ENCODE measurements at places on chromosomes 6 and 20.

- DNase-seq: no peak
These were observed 12.1 kb upstream of the REPS1 start for GRCh38 chr6:138999949-139000725.

GRCh38 chr6:166325383-166326042, 16.8 kb downstream of the SFT2D1 start:
- no peak for DNase-seq

- DNase-seq: no peak
These were observed 311.7 kb downstream of the CBLN4 start for GRCh38 chr20:55693641-55694040.

DNA sequence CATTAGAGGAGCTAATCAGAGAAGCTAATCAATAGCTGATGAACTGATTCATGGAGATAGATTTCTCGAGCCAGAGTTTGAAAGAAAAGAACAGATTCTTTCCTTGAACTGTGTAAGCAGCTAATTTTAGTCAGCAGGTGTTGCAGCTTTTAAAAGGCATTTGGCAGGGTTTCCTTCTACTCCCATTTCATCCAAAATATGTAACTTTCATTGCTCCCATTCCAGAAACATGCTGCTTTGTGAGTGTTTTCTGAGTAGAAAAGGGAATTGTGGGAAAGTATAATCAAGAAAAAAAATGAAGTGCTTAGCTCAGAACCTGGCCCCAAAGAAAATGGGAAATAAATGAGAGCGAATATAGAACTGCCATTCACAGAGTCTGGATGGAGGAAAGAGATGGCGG, 20.8 kb downstream of the SLC35F1 start:
- no peak for DNase-seq

DNA sequence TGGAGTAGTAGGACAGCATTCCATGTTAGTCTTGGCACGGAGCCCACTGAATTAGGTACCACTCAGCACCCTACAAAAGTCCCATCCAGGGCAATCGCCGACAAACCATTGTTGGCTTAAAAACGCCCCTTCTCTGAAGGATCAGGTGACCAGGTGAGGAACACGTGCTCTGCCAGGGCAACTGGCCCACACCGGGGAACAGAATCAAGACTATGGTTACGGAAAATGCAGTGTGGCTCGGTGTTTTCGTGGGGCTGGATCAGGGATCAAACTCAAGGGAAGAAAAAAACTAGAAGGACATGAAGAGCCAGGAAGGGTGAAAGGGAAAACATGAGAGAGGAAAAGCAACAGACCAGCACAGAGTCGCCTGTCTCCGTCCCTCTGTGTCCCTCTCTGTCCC, 177.8 kb upstream of the ARID1B start:
- no peak for DNase-seq

DNA sequence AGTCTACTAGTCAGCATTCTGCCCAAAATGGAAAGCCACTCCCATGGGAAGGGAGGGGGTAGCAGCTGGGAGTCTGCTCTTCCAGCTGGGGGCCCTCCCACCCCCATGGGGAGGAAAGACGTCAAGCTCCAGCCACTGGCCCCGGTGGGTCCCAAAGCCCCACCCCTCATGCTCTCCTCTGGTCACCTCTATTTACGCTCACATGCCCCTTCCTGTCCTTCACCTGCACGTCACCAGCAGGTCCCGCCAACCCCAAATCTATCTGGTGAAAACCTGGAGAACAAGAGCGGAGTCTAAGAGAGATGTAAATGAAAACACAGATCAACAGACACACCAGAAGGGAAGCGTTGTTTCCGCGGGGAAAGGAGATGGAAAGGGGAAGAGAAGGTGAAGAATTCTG, 30.0 kb upstream of the ZBP1 start:
- no peak for DNase-seq

DNA sequence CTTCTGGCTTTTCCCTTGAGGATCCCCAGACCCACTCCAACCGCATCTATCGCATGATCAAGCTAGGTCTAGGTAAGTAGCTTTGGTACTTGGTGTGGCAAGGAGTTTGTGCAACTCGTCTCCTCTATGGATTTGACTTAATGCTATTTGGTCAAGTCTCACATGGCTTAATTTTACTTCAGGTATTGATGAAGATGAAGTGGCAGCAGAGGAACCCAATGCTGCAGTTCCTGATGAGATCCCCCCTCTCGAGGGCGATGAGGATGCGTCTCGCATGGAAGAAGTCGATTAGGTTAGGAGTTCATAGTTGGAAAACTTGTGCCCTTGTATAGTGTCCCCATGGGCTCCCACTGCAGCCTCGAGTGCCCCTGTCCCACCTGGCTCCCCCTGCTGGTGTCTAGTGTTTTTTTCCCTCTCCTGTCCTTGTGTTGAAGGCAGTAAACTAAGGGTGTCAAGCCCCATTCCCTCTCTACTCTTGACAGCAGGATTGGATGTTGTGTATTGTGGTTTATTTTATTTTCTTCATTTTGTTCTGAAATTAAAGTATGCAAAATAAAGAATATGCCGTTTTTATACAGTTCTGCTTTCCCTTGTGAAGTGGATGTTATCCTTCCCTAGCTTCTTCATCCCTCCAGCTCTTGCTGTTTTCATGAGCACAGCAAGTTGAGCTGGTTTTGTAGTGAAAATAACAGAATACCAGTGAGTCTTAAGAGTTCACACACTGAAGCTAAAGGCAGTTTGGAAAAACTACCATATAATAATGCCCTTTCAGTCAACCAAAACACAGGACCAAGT, 3.8 kb downstream of the SLC35B2 start:
- DNase-seq: peak; percentile 35

DNA sequence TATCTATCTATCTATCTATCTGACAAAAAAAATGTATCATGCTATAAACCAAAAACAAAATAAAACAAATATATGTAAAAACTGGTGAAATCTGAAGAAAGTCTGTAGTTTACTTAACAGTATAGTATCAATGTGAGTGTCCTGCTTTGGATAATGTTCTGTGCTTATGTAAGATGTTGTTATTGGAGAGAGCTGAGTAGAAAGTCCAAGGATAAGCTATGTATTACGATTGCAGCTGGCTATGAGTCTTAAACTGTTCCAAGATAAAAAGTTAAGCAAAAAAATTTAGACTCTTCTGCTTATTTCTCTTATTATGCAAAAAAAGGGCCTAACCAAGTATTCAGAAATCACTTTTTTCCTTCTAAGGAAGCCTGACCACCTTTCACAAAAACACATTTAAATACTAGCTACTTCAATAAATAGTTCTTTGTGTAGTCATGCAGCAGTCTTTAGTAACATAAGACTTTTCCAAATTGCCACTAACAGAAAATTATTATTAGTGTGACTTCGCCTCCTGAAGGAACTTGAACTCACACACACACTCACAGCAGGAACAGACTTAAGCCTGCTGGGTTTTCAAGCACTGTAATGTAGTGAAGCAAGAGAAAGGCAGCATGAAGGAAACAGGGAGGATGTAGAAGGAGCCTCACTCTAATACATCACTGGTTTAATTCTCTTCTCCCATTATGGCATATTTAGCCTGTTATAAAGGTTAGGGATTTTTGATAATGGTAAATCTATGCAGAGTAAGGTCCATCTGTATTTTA, 265.8 kb upstream of the GJE1 start:
- no peak for DNase-seq

DNA sequence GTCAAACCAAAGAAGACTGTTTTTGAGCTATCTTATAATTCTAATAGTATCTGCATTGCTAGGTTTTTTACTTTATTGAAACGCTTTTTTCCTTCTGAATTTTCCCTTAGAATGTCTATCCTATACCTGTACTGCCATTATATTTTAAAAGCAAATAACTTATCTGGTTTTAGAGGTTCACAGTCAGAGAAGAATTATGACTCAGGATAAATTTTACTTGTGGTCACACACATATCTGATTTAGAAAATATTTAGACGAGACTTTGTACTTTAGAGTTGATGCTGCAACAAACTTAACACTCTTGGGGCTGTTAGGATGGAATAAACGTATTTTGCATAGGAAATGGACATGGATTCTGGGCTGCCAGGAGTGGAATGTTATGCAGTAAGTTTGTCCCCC, 33.0 kb downstream of the LMBRD1 start:
- no peak for DNase-seq

DNA sequence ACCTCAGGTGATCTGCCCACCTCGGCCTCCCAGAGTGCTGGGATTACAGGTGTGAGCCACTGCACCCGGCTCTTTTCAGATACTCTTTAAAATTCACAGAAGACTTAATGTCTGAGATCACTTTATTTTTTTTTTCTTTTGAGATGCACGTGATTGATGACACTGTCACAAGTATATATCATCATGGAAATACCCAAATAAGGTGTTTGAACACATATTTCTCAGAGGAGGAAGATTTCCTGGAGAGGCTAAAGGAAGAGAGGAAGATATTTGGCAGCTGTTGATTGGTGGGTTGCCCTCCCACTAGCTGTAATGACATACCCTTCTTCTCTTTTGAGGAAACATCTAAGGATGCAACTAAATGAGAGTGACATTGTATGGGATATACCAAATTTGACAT, 225.9 kb upstream of the CITED2 start:
- no peak for DNase-seq

- no peak for DNase-seq
These were observed 8.4 kb downstream of the GMDS start for GRCh38 chr6:2237001-2237400.

DNA sequence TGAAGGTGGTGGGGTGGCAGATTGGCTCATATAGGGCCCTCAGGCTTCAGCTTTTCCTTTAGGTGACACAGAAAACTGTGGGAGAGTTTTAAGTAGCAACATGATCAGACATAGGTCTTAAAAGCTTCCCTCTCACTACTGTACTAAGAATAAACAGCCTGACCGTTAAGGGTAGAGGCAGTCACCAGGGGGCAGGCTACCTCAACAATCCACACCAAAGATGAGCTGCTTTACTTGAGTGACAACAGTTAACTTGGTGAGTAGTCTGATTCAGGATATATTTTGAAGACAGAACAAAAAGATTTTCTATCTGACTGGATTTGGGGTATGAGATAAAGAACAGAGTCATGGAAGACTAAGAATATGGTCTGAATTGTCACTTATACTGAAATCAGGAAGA, 193.1 kb upstream of the SHLD1 start:
- DNase-seq: peak; percentile 6

GRCh38 chr20:45827030-45827652, at the start of gene TNNC2:
Gene TNNC2, minus strand, starts transcription at chr20:45827312. Its CDS starts 64 bp downstream, at chr20:45827248.
- DNase-seq: no peak

- no peak for DNase-seq
These were observed 1279.8 kb downstream of the EPHA7 start for GRCh38 chr6:92139601-92140000.

DNA sequence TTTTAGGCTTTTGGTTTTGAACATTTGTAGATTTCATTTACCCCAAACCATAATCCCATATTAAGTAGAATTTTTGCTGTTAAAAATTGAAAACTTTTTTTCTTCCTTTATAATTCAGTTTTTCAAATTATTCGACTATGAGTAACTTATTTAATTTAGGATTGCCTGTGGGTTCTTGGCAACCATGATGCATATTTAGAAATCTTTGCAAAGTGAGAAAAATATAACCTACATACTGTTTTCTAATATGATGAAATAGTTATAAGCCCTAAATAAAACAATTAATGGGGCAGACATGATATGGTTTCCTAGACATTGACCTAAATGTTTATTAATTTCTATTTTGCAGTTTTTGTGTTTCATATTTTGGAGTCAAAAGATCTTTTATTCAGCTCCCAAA, 23.6 kb downstream of the NEDD9 start:
- DNase-seq: no peak

DNA sequence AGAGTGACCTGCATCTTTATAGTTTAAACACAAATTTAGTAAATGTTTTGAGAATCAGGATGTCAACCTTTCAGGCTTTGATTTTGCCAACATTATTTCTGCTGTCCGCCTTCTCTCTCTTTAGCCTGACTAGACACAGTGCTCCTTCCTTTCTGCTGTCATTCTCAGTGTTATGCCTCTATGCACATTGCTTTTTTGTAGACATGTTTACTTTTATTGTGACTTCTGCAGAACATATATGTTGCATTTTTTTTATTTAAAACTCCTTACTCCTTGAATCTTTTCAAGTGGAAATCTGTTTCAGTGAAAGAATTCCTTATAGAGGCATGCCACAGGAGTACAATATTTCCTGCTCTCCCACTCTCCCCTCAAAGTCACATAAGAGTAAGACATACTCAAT, 64.2 kb downstream of the LAMA4 start:
- DNase-seq: no peak

GRCh38 chr6:31362751-31363150, 5.8 kb upstream of the HLA-B start:
- no peak for DNase-seq

- DNase-seq: no peak
These were observed 109.7 kb downstream of the AGPAT4 start for GRCh38 chr6:161164182-161164625.

DNA sequence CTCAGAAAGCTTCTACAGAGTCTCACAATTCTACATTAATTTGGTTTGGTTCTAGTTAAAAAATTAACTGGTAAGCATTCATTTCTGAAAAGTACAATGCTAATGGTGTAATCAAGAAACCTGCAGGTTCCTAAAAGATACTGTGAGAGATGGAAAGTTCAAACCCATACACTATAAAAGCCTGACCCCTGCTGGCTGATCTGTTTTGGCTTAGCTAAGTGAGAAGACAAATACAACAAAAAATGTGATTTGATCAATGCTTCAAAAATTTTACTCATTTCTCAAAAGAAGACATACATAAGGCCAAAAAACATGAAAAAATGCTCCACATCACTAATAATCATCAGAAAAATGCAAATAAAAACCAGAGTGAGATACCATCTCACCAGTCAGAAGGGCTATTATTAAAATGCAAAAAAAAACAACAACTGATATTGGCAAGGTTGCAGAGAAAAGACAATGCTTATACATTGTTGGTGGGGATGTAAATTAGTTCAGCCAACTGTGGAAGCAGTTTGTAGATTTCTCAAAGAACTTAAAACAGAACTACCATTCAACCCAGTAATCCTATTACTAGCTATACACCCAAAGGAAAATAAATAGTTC, 102.8 kb downstream of the MOXD1 start:
- peak; percentile 8 for DNase-seq

GRCh38 chr6:90000864-90001731, 106.8 kb downstream of the GJA10 start:
- DNase-seq: peak; percentile 85

GRCh38 chr6:21595285-21596144, 2.0 kb downstream of the SOX4 start:
- no peak for DNase-seq

- DNase-seq: no peak
These were observed 44.3 kb downstream of the PHACTR1 start for GRCh38 chr6:12760911-12761310.

DNA sequence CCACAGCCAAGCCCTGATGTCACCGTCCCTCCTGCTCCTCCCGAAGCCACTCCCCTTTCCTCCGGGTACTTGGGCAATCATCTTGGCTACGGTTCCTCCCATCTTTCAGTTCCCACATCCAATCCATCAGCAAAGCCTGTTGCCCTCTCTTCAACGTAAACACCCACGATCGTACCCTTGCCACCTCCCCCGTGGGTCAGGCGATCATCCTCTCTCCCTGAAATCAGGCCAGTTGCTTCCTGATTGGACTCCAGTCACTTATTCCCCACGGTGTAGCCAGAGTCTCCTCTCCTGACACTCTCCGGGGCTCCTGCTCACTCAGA, 44.5 kb downstream of the SULF2 start:
- DNase-seq: no peak

- peak; percentile 68 for DNase-seq
These were observed 29.2 kb downstream of the C6orf58 start for GRCh38 chr6:127606131-127606562.

Measured in NCI-H1694 (cell line).